Left ventricle myocardium inferior (tissue), 1 donor: ENCODE measurements at places on chromosomes 16 and 17. TPM values are rescaled to one million over a fixed set of nuclear protein-coding genes. Genes with fewer than 3 reads are reported as not detected.

KRTAP16-1 gene
- total RNA-seq: not detected

SMTNL2 gene
- 33.4 TPM for total RNA-seq

DNA sequence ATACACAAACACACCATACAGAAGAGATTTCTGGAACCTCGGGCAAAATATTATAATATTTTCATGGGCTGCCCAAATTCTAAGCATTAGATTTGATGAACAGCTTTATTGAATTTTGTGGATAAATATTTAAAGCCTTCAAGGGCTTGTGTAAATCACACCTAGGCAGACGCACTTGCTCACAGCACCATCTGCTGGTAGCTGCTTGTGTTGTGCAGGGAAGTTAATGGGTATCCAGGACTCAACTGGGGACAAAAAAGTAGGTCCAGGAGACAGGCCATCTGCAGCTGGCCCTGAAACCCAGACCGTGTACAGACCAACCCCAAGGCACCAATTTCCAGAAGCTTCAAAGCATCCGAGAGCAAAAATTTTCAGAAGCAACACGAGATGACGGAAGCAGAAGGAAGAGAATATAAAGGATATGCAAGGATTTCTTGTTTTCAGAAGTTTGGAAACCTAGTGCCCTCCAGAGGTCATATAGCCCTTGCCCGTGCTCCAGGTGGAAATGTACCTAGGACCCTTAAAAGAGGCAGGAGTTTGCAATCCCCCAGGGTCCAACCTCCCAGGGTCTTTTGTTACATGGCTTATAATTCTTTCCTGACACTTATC, 140.0 kb downstream of the CHD9NB start:
- DNase-seq: peak; percentile 34

GAS7 gene
- 87.6 TPM for total RNA-seq

MARVELD3 gene
- total RNA-seq: not detected

DNA sequence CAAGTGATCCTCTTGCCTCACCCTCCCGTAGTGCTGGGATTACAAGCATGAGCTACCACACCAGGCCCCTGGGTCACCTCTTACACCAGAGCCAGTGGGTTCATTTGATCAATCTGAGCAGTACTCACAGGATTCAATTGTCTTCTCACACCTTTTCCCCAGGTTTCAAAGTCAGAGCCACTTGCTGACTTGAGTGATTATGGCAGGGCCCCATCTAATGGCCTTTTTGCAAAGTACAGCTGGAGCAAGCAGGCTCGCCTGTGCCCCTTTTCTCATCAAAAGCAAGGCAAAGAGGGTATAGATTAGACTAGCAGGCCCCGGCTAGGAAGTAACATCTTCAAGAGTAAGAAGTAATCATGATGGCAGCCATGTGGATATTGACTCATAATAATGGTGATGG, 114.8 kb upstream of the NOL11 start:
- no peak for DNase-seq

DNA sequence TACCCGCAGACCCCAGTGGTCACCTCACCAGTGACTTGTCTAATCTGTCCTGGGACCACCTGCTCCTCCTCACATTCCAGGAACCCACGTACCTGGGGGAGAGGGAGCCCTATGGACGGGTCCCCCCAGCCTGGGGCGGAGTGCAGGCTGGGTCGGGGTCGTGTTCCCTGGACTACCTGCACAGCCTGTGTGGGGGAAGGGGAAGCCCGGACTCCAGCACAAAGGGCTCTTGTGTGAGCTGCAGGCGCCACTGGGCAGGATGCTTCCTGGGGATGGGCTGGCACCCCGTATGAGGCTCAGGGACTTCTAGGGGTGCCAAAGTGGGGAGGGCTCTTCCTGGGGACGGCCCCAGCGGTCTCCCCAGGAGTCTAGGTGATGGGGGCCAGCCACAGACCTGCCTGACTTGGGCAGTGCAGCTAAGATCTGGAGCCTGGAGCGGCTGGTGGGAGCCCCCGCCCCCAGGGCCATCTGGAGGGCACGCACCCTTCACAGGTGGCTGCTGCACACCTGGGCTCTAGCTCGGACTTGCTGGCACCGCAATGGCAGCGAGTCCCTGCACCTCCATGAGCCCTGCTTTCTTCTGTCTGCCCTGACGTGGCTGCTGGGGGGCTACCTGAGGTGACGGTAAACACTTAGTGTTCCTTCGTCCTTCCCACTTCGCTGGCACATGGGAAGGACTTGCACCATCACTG, 7.5 kb downstream of the VASN start:
- no peak for DNase-seq

DNA sequence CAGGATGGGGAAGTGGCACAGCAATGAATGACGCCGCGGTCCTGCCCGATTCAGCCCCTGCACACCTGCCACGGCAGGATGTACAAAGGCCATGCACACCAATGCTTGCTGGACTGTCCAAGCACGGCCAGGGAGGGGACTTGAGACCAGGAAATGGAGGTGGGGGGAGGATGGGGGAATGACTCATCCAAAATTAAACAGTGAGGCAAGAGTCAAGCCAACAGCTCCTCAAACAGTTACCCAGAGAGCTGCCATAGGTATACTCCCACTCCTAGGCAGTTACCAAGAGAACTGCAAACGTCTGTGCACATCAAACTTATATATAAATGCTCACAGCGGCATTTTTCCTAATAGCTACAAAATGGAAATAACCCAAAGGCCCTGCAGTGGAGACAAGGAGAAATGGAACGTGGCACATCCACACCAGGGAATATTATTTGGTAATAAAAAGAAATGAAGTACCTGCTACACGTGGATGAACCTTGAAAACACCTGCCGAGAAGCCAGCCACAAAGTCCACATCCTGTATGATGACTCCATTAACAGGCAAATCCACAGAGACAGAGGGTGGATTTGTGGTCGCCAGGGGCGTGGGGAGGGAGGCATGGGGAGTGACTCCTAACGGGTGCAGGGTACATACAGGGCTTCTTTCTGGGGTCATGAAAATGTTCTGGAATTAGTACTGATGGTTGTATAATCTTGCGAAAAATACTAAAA, 54.1 kb downstream of the VAC14 start:
- peak; percentile 50 for DNase-seq

LGALS9 gene
- 15.2 TPM for total RNA-seq

GRCh38 chr16:85436207-85436606, 176.9 kb upstream of the GSE1 start:
- no peak for DNase-seq

GRCh38 chr17:75326226-75326848, 37.1 kb upstream of the SLC25A19 start:
- no peak for DNase-seq

KRT12 gene
- not detected for total RNA-seq

DNA sequence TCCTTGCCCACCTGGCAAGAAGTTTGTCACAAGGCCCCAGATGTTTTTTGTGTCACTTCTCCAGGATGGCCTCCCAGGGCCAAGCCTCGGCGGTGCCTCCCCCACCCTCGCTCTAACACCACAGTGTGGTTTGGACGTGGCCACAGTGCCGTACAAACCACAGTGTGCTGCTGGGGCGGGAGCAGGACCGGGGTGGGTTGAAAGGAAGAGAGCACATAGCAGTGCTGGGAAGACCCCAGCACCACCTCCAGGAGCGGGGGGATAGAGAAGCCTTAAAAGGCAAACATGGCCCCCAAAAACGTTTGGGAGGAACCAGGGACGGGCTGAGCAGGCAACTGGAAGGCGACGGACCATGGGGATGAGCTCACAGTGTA, 5.0 kb upstream of the BCL6B start:
- no peak for DNase-seq

DNA sequence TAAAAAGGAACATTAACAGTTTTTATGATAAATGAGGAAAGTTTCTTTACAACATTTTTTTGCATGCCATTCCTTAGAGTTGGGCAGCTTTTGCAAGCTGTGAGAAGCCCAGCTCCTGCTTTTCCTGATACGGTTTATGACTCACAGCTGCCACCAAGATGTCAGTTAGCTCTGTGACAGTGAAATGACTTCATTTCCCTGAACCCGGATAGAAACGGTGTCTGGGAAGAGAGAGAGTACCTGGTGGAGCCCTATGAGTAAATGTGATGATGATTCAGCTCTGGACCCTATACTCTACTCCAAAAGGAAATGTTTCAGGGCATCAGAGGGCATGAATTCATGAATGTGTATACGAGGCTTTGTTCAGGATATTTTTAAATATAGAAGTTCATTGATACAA, 366.3 kb upstream of the HSBP1 start:
- no peak for DNase-seq

- DNase-seq: no peak
These were observed 12.7 kb downstream of the DNAAF8 start for GRCh38 chr16:4746991-4747574.

AOC3 gene
- 7.6 TPM for total RNA-seq

GRCh38 chr17:80647746-80648145, 103.1 kb downstream of the RPTOR start:
- DNase-seq: no peak

GRCh38 chr17:6376931-6377361, 58.0 kb downstream of the AIPL1 start:
- DNase-seq: no peak

GRCh38 chr17:9986754-9987382, 81.8 kb upstream of the RCVRN start:
- DNase-seq: peak; percentile 27

GRCh38 chr16:75225092-75225491, 6.3 kb downstream of the CTRB1 start:
- DNase-seq: no peak

- DNase-seq: no peak
These were observed 15.3 kb downstream of the ZZEF1 start for GRCh38 chr17:4127555-4127954.

DNA sequence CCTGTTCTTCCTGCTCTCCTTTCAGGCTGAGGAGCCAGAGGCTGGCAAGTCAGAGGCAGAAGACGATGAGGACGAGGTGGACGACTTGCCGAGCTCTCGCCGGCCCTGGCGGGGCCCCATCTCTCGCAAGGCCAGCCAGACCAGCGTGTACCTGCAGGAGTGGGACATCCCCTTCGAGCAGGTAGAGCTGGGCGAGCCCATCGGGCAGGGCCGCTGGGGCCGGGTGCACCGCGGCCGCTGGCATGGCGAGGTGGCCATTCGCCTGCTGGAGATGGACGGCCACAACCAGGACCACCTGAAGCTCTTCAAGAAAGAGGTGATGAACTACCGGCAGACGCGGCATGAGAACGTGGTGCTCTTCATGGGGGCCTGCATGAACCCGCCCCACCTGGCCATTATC, 25.6 kb upstream of the LGALS9 start:
- no peak for DNase-seq

DNA sequence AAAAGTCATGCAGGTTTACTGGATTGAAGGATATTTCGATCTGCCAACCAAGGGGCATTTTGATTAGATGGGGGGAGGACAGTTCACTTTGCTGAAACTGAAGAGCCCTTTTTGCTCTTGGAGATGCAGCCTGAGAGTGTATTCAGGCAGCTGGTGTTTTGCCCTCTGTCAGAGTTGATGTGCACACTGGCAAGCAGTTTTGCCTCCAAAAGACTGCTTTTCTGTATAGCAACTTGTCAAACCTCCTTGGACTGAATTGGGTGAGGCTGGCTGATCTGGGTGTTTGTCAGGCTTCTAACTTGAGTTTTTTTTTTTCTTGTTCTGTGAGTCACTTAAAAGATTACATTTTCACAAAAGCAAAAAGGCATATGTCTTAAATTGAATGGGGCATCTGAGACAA, 22.6 kb upstream of the ANKFN1 start:
- no peak for DNase-seq

GRCh38 chr16:81740169-81740568, 38.9 kb upstream of the PLCG2 start:
- DNase-seq: no peak

ZFPM1 gene
- total RNA-seq: 5.7 TPM

- DNase-seq: no peak
These were observed 17.7 kb downstream of the RAI1 start for GRCh38 chr17:17698869-17699351.

GRCh38 chr17:41163828-41164227, 3.3 kb upstream of the KRTAP4-4 start:
- DNase-seq: no peak

- no peak for DNase-seq
These were observed 43.2 kb downstream of the TMEM11 start for GRCh38 chr17:21170809-21171208.
